ENCODE measurements at places on chromosomes 3 and 15.
A peak's percentile ranks its signal among the peaks of the same experiment; 100 is the strongest.

GRCh38 chr3:24937228-24937627, 442.6 kb upstream of the THRB start:
- peak; percentile 6 for DNase-seq

DNA sequence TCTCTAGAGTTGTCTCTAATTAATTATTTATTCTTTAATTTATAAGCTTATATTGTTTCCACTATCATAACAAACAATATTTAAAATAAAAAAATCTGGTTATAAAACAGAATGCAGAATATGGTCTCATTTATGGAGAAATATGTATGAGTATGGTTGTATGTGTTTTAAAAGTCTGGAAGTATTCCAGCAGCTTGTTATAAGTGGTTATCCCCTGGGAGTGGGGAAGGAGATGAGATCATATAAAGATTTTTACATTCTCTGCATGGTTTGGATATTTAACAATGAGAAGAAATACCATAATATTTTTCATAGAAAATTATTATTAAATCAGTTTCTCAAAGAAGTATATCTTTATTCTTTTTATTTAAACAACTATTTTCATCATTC, 135.4 kb upstream of the MB21D2 start:
- peak; percentile 32 for DNase-seq

- DNase-seq: no peak
These were observed 236.4 kb upstream of the MRPL3 start for GRCh38 chr3:131739211-131739610.

DNA sequence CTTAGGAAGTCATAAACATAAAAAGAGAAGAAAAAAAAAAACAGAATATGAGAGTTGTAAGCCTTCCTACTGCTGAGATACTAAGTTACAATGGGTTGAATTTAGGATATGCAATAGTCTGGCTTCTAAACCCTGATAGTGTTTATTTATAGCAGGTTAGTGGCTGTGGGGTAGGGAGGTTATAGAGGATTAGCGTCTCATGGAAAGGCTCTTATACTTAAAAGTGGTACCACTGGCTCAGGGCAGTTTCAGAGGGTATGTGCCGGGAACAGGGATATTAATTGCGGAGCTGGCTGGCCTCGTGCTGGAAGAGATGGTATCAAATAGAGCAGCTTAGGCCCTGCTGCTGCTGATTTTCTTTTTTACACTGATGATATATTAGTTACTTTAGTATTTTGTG, 60.8 kb downstream of the PFN2 start:
- no peak for DNase-seq

DNA sequence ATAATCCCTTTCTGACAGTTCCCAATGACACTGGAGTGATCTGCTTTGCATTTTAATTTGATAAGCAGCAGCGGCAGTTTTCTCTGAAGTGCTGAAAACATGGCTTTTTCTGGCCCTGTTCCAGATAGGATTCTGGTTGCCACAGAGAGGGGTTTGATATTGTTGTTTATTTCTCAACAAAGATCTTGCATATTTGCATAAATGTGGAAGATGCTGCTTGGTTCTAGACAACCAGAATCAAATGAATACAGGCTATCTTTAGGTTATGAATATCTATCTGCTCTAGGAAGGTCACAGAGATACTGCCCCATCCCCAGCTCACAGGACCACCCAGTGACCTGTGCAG, 137.1 kb downstream of the ZNF609 start:
- DNase-seq: no peak

GRCh38 chr3:57856675-57857074, 100.6 kb downstream of the SLMAP start:
- DNase-seq: no peak

DNA sequence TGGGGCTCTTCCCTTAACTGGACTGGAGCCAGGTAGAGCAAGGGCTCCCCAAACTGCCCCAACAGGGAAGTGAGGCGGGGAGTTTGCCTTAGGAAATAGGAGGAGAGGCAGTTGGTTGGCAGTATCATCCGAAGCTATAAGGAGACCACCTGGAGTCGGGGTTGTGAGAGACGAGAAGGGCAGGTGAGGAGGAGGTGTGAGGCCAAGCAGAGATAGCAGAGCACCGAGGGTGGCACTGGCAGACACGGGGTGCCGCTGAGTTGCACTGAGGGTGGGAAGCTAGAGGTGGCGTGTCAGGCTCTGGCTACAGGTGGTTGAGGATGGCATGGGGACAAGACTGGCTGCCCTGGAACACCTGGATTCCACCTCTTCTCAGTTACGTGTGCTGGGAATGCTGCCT, 17.2 kb downstream of the RASGRF1 start:
- no peak for DNase-seq

- peak; percentile 26 for DNase-seq
These were observed 66.5 kb upstream of the TBL1XR1 start for GRCh38 chr3:177263615-177264368.

DNA sequence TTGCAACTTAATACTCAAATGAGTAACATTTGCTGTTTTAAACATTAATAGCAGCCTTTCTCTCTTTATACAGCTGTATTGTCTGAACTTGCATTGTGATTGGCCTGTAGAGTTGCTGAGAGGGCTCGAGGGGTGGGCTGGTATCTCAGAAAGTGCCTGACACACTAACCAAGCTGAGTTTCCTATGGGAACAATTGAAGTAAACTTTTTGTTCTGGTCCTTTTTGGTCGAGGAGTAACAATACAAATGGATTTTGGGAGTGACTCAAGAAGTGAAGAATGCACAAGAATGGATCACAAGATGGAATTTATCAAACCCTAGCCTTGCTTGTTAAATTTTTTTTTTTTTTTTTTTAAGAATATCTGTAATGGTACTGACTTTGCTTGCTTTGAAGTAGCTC, 40.3 kb downstream of the CTNNB1 start:
- peak; percentile 9 for DNase-seq

DNA sequence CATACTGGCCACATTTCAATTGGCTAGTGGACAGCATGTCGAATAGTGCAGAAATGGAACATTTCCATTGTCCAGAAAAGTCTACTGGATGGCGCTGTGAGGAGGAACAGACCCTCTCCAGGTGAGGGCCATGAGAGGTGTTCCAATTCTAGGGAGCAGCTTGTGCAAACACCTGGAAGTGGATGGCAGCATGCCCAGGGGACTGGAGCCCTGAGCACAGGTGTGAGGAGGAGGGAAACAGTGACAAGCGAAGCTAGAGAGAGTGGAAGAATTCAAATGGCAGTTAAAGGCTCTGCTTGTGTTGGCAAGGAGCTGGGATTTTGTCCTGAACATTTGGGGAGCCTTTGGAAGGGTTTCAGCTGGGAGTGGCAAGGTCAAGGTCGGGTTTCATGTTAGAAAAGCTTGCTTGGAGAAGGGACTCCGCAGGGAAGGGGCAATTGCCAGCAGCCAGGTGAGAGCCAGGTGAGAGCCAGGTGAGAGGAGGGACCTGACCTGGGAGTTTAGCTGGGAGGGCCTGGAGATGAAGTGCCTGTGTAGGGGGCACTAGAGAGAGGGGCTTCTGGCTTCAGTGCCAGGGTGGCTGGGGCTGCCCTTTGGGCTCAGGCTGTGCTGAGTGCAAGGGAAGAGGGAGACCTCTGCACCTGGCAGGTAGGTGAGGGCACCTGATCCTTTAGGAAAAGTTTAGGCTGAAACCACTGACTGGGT, 93.8 kb downstream of the LINGO1 start:
- no peak for DNase-seq

GRCh38 chr15:31082771-31083369, 18.7 kb downstream of the TRPM1 start:
- DNase-seq: peak; percentile 27

GRCh38 chr3:13451301-13451673, 28.8 kb upstream of the HDAC11 start:
- DNase-seq: no peak

DNA sequence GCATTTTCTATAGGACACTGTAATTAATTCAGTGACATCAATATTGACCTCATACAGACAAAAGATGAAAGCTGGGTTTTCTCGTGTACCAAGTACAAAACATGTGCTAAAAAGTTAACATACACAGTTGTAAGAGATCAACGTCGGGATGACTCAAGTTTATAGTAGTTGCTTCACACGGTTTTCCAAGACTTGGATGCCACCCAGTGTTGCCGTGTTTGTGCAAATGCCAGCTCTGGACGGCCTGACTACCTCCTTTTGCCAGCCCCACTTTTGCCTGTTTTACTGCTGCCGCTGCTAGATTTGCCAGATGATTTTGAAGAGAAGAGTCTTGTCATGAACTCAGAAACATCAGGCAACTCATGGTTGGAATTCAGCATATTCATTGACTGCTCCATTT, 17.6 kb downstream of the EMC7 start:
- no peak for DNase-seq

DNA sequence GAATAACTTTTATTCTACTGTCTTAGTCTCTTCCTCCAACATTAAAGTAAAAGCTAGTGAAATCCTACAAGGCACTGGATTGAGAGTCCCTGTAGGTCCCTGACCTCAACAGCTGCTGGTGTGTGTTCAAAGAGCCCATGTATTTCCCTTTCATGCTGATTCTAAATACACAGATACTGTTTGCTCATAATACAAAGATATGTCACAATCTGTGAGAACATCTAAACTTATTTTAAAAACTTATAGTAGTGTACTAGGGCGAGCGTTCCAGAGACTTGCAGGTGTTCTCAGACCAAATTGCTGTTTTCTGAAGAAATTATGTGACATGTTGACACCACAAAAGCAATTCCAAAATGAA, 145.9 kb upstream of the LIPC start:
- DNase-seq: no peak

DNA sequence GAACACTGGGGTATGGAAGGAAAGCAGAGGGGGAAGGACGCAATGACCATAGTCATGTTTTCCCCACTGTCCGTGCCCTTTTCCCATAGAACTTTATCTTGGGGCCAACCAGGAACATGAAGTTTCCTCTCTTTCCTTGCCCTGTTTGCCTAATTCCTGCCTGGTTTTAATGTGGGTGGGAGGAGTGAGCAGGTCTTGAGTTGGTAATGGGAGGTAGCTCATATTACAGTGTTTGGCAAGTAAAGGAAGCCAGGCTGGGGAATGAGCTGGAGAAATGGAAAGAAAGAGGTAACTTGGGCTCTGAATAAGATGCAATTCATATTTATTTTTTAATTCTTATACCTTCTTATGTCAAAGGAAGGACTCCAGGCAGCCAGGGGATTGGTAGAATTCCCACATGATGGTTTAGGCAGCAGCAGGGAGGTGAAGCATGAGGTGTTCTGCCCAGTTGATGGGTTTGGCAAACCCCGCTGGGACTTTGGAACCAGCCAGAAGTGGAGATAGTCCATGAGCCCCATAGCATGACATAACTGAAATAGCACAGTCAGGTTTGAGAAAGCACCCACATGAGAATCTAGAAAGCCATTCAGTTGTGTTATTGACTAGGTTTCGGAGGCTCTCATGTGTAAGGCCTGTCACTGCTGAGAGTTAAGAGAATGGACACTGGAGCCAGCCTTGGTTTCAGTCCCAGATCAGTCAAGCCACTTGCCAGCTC, 60.0 kb downstream of the CCK start:
- DNase-seq: no peak

DNA sequence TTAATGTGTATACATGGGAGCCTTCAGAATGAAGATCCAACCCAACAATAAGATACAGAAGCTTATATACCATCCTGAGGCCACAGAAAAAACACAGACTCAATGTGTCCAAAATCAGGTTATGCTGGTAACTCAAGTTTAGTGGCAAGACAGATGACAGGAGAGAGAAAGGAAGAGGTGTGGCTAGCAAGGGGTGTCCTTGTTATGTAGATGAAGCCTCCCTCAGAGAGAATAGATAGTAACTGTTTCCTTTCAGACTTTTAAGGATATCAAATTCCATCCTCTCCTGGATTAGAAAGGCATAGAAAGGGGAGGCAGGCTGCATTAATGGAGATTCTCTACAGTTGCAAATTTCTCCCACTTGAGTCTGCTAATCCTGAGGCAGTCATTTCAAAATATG, 447.4 kb downstream of the GABRB3 start:
- no peak for DNase-seq

GRCh38 chr3:26799679-26800317, 177.2 kb downstream of the LRRC3B start:
- DNase-seq: no peak

DNA sequence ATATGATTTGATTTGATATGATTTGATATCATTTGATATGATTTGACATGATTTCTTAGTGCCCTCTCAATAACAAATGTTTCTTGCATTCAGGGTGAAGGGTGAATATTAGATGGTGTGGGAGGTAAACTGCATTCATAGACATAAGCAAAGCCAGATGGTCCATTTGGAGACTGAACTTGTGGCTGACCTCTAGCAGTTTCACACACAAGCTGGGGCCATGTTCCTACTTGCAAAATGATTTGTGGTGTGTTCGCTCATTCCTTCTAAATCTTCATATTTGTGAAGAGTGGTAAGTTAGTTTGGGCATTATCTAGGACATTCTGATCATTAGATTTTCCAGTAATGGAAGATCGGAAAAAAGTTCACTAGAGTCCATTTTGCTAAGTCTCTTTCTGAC, 40.5 kb upstream of the CCR4 start:
- DNase-seq: no peak

- no peak for DNase-seq
These were observed 41.8 kb downstream of the IFT122 start for GRCh38 chr3:129481766-129482332.

DNA sequence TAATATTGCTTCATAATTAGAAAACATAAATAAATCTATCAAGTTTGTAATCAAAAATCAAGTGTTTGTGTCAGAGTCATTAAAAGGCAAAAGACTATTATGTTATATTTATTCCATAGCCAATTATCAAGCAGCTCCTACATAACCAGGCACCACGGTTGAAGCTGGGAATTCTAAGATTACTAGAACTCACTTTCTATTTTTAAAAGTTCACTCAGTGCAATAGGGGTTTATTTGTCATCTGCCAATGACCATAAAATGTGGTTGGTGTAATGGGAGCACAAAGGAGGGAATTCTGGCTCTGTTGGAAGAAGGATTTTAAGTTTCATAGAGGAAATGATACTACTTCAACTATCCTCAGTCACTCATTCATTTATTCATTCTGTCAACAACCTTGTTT, 57.7 kb downstream of the TRIM69 start:
- DNase-seq: no peak

GRCh38 chr3:36945333-36945980, 603 bp upstream of the TRANK1 start:
- DNase-seq: no peak

- DNase-seq: no peak
These were observed 21.4 kb downstream of the ZBTB38 start for GRCh38 chr3:141389703-141390102.

DNA sequence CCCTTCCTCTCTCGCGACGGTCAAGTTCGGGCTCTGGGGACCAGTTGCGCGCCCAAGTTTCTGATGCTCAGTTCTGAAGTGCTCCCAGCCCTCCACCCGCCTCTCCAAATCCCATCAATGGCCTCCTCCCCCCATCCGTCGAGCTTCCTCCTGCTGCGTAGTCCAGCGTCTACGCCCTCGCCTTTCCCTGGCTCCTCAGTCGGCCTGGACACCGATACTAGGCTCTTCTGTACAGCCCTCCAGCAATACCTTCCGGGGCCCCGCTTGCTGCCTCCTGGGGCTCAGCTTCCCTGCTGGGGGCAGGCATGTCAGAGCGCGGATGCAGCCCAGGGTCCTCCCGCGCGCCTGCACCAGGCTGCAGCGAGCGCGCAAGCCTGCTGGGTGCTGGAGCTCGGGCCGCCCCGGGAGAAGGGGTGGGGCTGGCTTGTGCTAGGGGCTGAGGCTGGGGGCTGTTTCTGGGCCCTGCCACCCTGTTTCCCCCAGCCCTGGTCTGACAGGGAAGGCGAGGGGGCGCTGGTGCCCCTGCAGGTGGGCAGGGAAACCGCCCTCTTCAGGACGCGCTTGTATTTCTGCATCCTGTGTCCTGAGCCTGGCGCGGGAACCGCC, 353.3 kb upstream of the SUCLG2 start:
- DNase-seq: no peak

Measured in fibroblast of skin of abdomen (primary cell).